ENCODE measurements at places on chromosomes 7 and 10.

DNA sequence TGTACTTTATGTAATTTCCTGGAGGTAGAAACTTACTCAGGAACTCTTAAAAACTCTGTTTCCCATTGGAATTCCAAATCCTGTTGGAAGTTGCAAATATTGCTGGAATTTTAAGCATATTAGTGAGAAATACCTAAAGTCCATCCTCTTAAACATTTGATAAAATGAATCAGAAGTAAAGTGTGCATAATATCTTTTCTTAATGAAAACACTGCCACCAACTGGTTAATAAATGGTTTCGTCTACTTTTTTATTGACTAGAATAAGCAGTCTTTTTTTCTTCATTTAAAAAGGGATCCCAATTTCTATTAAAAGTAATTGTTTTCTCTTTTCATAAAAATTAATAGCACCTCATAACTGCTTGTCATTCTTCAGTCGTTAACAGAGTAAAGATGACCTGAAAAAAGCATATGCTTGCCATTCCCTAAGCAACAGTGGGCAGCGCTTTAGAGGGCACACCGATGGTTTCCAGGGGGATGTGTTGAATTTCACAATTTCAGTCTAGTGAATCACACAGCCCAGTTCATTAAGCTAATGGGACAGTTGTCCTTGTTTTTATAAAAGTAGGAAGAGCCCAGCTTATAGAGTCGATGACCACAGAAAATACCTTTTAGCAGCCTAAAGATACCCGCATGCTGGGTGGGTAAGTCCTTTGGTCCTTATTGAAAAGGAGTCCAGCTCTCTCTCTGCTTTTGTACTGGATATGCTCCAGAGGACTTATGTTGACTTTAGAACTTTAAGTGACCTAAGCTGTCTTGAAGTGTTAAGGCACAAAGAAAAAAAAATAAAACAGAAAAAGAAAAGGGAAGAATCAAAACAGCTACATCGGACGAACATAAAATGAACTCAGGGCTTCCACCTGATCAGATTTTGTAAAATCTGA, 28.5 kb downstream of the NPS start:
- DNase-seq = peak; percentile 13

GRCh38 chr7:73354821-73355220, 26.9 kb downstream of the FKBP6 start:
- no peak for DNase-seq

GRCh38 chr10:28266449-28267224, 36.2 kb downstream of the MPP7 start:
- DNase-seq = peak; percentile 24

DNA sequence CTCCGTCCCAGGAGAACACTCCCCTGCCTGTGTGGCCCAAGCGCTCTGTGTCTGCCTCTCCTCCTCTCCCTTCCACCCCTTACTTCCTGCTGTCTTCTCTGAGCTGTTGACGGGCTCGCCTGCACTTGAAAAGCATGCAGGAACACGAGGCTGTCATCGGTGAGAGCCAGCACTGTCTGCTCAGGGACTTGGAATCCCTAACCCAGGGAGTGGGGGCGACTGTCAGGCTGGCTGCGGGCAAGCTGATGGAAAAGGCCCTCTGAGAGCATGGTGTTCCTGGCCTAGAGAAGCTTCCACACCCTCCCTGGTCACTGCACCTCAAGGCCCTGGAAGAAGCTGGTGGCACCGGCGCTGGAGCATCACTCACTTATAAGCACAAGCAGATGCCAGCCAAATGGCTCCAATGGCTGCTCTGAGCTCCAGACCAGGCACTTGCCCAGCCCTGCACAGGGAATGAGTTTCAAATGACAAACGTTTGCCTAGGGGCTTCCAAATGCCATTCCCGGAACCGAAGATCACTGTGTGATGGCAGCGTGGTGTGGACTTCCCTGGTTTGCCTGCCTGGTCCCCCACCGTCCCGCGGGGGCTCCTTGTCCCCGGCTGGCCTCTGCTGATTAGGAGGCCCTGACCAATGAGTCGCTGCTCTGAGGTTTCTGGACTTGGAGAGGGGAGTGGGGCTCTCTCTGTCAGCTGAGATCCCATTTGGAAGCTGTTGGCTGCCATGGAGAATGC, 56.7 kb upstream of the EBF3 start:
- DNase-seq = no peak

DNA sequence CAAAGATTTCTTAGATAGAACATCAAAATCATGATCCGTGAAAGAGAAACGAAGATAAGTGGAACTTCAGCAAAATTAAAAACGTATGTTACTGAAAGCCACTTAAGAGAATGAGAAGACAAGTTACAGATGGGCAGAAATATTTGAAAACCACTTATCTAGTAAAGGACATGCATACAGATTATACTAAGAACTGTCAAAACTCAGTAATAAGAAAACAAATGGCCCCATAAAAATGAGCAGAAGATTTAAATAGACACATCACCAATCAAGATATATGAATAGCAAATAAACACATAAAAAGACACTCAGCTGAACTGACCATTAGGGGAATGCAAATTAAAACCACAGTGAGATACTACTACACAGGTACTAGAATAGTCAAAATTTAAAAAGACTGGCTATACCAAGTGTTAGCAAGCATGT, 343.7 kb downstream of the PTEN start:
- no peak for DNase-seq

DNA sequence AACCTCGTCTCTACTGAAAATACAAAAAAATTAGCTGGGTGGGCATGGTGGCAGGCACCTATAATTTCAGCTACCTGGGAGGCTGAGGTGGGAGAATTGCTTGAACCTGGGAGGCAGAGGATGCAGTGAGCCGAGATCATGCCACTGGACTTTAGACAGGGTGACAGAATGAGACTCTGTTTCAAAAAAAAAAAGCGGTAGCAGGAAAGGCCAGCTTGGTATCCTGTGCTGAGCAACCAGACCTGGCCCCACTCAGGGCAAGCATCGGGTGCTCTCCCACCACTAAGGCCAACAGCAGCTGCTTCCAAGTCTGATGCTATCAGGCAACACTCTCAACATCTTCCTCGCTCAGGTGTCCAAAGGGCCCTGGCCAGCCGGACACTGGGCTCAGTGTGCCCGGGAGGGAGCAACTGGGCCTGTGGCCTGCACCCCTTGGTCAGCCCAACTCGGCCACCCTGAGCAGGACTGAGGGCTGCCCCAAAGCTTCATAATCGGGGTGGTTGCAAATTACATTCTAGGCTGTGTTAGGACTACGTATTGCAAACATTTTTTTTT, 44.3 kb upstream of the MSMB start:
- no peak for DNase-seq

DNA sequence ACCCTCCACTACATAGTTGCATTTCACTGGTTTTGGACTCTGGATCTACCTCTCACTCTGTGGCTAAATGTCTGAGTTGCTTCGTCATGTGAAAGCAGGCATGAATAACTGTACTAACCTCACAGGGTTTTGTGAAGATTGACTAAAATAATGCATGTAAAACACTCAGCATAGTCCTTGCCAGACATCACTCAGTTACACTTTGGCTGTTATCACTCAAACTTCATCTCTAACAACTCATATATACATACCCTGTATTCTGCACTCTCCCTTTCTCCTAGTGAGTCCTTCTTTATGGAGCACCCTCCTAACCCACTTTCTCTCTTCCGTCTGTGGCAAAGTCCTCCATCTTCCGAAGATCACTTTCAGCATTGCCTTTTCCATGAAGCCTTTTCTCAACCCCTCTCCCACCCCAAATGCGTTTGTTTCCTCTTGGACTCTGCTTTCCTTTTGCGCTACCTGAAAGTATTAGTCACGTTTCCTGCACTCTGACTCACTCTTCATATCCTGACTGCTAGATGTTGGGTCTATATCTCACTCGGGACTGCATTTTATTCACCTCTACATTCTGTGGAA, 72.6 kb downstream of the OSBPL3 start:
- DNase-seq = no peak

- DNase-seq = peak; percentile 45
These were observed 64.2 kb downstream of the PHYHIPL start for GRCh38 chr10:59240582-59241183.

DNA sequence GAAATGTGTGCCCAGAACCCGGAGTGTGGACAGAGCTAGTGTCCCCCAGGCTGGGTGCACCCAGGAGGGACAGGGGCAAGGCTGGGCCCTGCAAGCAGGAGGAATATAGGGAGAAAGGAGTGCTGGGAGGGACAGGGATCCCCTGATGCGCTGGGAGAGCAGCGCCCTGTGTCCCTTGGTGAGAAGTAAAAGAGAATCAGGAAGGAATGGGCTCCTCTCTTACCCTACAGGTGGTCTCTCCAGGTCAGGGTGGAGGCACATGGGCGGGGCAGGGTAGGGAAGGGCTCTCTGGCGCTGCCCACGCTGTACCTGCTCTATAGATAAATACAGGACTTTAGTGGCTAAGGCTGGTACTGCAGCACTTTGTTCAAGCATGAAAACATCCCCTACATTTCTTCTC, 753.8 kb downstream of the GRID1 start:
- no peak for DNase-seq

DNA sequence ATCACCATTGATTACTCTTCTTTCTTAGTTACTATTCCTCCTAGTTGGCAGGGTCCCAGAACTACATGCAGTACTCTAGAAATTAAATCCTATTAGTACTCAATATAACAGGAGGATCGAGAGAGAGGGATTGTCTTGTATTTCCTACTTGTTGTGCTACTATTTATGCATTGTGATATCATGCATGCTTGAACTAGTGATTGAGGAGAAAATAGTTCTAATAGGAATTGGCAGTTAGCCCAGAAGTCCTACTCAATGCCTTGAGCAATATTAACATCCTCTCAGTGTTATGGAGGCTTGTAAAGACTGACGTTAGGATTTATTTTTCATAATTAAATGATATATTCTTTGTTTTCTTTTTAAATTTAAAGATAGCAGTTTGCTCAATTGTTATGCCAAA, 67.4 kb downstream of the FOXP2 start:
- DNase-seq = no peak

- DNase-seq = no peak
These were observed 175.1 kb upstream of the HDAC9 start for GRCh38 chr7:18320422-18320821.

GRCh38 chr10:109977382-109977806, 30.4 kb upstream of the ADD3 start:
- DNase-seq = no peak

DNA sequence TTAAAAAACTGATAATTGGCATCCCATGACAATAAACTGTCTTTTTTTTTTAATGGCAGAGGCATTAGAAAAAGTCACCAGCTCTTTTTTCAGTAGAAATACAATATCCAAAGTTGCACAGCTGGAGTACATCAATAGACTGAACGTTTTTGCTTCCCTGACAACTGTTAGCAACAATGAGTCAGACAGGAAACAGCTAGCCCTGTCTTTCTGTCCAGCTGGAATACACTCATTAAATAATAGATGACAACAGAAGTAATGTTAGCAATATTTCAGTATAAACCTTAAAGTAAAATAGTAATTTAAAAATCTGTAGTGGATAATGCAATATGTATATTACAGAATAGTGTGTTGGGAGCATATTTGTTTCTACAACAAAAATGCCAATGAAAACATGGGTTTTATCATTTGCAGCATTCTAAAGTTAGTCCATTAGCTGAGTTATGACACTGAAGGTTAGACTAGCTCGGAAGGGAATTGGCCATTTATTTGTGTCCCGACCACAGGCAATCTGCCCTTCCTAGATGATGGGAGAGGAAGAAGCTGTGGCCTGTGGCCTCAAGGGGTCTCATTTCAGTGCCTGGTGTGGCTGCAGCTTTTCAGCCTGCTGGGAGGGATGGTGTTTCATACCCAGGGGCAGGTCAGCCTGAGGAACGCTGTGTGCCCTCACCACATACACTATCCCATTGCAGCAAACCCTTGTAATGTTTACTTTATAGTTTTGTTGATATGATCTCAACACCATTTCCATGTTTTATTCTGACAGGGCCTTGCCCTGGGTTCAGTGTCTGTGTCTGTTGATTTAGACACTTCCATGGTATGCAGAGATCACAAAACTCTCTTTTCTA, 173.3 kb downstream of the SLC16A9 start:
- DNase-seq = no peak

- DNase-seq = no peak
These were observed 99.4 kb downstream of the MICALL2 start for GRCh38 chr7:1359681-1360485.

DNA sequence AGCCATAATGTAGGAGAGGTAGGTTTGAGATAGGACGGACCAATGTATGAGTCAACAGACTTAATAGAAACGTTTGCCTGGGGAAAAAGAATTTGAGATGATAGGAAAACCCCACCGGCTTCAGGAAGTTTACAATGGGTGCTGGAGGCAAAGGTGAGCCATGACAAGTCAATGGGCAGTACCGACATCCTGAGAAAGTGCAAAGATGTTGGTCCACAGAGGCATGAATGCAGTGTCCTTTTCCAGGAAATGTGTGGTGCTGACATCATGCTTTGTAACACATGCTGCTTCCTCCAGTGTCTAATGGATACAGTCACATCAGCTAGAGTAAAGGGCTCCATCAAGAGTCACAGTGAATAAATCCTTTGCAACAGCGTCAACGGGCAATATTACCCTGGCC, 533.6 kb downstream of the INHBA start:
- no peak for DNase-seq

- peak; percentile 47 for DNase-seq
These were observed 435 bp upstream of the PWWP2B start for GRCh38 chr10:132396494-132397035.

DNA sequence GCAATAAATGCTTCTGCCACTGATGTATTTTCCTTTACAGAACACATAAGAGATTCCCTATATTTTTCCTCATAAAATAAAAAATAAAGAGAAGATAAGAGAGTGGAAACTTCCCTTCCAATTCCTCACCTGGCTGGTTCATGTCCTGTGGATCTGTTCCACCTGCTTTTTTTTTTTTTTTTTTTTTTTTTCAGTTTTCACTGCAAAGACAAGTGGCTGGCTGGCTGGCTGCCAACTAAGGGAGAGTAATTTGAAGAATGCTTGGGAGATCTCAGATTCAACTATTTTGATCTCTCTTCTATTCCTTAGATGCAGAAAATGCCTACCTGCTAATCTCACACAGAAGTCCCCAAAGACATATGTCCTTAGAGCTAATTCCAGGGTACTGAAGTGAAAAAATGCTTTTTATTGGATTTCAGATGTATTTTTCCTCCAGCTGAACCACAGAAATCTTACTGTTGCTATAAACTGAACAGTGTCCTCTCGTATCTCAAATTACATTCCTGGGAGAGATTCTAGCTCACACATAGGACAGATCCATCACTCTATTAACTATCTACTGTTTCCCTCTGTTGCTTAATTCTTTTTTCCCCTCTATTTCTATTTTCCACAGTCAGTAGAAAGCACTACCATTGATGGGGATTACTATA, 120.8 kb downstream of the NRCAM start:
- no peak for DNase-seq

DNA sequence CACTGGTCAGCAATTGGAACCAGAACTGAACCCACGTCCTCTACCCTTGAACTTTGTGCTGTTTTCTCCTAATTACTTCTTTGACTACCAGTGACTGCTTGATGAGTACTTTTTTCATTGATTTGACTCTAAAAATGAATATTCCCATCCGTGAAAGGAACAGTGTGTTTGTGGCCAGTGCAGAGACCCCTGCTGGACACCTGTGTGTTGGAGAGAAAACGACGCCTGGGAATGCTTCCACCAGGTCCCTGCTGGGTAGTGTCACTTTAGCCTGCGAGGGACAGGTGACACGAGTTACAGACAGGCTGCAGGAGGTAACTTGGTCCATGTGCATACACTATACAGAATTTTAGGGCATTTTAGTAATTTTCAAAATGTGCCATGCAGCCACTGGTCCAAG, 6.8 kb upstream of the GJD4 start:
- no peak for DNase-seq

- DNase-seq = no peak
These were observed 11.6 kb downstream of the CYP3A43 start for GRCh38 chr7:99839287-99840021.

All from cerebellum (tissue), 4 donors.